Urothelium cell line (cell line): ENCODE measurements at places on chromosomes 4 and X.

GRCh38 chr4:119894650-119895208 lies 171.9 kb downstream of the MAD2L1 start:
- DNase-seq: no peak

DNA sequence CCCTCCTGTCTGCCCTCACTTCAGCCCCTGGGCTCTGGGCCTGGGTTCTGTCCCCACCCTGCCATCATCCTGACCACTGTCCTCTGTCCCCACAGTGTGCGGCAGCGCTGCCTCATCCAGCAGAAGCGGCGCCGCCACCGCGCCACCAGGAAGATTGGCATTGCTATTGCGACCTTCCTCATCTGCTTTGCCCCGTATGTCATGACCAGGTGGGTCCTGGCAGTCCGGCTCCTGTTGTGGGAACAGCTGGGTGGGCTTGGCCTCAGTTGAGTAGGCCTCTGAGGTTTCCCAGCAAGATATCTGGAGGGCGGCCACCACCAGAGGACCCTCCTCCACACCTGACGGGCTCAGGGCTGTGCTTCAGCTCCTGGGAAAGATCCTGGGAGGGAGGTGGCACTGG lies 2.2 kb downstream of the GPR78 start:
- DNase-seq: no peak

DNA sequence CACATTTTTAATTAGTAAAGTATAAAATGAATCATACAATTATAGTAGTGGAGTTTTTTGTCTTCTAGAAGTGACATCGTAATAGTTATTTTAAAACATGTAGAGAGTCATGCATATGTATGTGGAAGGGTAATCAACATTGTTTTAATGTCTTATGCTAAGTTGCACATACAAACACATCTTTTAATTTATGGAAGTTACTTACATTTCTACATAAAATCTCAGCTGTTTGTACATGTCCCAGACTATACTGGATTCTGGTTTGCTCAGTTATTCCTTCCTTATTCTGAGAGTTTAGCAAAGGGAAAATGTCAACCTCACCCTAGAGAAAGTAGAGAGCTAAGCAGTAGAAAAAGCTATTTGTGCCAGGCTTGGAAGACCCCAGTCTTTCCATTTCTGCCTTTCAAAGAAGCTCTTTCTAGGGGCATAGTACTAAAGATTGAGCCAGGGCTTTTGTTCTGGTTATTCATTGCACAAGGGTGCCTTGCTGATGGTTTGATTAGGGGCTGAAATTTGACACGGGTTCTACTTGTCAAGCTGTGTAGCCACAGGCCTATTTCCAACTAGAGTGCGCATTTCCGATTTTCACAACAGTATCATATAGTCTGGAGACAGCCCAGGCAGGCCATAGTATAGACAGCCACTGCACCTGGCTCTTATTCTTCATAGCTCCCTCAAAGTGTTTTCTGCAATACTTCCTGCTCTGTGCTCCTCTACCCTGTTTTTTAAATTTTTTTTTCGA lies 106.3 kb downstream of the RPA4 start:
- DNase-seq: no peak

DNA sequence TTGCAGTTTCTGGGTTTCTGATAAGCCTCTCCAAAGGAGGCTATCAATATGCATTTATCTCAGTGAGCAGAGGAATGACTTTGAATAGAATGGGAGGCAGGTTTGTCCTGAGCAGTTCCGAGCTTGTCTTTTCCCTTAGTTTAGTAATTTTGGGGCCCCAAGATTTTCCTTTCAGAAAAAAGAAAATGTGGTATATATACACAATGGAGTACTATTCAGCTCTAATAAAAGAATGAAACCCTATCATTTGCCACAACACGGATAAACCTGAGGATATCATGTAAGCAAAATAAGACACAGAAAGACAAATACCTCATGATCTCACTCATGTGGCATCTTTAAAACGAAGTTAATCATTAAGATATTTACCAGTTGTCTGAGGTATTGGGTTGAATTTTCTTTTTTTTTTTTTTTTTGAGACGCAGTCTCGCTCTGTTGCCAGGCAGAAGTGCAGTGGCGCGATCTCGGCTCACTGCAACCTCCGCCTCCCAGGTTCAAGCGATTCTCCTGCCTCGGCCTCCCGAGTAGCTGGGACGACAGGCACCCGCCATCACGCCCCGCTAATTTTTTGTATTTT lies 540 bp downstream of the ZNF721 start:
- no peak for DNase-seq

DNA sequence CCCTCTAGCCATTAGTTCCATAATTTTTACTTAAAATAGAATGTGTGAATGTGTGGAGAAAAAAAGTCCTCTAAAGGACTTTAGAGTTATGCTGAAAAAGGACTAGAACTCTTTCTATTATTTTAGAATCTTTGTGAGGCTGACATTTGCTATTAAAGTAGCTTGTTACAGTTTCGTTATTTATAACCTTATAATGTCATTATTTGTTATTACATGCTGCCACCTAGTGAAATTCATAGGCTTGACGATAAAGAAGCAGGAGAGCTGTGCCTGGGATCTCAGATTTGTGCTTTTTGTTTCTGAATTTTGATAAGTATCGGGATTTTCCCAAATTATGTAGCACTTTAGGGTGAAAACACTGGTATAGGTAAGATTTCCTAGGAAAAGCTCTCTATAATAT lies 38.5 kb upstream of the TAPT1 start:
- DNase-seq: peak; percentile 17

GRCh38 chrX:19772822-19773628 lies 114.4 kb downstream of the SH3KBP1 start:
- DNase-seq: no peak

DNA sequence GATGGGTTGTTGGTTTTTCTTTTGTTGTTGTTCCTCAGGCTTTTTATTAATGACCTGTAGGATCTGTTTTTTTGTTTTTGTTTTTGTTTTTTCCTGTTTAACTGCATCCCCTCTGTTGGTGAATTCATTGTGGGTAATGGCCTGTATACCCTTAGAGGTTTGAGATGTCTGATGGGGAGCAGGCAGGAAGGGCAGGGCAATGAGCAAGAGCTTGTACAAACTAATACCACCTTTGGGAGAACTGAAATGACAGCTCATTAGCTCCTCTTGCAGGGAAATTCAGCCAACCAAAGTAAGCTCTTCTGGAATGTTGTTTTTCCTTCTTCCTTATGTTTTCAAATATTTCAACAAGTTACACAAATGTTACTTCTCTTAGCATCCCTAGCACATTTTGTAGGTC lies 23.4 kb downstream of the SH2D1A start:
- no peak for DNase-seq

- no peak for DNase-seq
These were observed 181.5 kb downstream of the SHROOM3 start for GRCh38 chr4:76616526-76616925.

DNA sequence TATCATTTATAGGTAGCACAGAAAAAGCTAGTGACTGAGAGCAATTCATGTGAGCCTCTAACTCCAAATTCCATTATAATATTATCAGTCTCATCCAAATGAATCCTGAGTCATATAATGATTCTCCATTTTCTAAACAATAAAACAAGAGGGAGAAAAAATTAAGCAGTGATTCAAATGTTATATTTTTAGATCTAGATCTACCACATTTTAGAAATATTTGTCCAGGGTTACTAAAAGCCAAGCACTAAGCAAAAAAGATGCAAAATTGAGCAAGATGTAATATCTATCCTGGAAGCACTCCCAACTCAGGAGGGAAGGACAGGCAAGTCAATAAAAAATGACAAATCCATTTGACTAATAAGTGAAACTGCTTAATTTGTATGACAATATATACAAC lies 172.8 kb downstream of the FBXW7 start:
- DNase-seq: no peak

- no peak for DNase-seq
These were observed 249.0 kb downstream of the STK32B start for GRCh38 chr4:5300283-5300682.

- DNase-seq: peak; percentile 66
These were observed 326.4 kb downstream of the DCHS2 start for GRCh38 chr4:154164931-154165839.

GRCh38 chrX:129115104-129115503 lies 408.2 kb downstream of the SMARCA1 start:
- peak; percentile 5 for DNase-seq

- DNase-seq: peak; percentile 3
These were observed 48.0 kb downstream of the MAGEA9 start for GRCh38 chrX:149829751-149830191.

GRCh38 chr4:88419874-88420273 lies 37.0 kb upstream of the HERC5 start:
- DNase-seq: no peak

DNA sequence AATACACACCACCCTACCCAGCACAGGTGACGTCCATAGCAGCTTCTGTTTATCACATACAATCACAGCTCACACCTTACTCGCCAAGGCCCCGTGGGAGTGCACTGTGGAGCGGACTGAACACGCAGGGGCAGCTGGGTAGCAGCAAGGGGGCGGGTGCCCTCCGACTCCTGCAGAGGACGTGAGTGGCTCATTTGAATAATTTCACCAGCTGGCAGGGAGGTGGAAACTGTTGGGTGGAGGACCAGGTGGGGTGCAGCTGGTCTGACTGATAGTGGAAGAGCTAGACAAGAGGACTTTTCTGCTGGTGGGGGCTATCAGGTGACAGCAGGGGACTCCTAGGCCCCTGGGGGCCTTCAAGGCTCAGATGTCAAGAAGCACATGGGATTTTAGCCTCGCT lies 16.3 kb downstream of the MAN2B2 start:
- DNase-seq: no peak

DNA sequence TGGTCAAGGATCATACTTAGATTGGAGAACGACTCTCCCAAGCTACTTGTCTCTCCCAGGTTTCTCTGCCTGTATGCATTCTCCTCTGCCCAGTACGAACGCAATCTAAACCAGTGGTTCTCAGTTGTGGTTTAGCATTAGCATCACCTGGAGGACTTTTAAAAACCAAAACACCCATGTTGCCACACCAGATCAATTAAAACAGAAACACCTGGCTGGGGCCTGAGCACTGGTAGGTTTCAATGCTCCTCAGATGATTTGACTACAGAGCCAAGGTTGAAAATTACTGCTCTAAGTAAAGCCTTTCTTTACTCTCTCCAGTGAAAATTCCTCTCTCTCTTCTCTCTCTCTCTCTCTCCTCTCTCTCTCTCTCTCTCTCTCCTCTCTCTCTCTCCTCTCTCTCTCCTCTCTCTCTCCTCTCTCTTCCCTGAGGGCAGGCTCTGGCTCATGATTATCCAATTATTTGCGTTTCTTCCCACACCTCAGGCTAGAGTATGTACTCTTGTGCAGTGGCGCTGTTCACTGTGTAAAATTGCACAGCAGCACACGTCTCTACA lies 153.7 kb upstream of the FGF13 start:
- no peak for DNase-seq

GRCh38 chr4:114383721-114384120 lies 214.9 kb upstream of the UGT8 start:
- DNase-seq: peak; percentile 73

DNA sequence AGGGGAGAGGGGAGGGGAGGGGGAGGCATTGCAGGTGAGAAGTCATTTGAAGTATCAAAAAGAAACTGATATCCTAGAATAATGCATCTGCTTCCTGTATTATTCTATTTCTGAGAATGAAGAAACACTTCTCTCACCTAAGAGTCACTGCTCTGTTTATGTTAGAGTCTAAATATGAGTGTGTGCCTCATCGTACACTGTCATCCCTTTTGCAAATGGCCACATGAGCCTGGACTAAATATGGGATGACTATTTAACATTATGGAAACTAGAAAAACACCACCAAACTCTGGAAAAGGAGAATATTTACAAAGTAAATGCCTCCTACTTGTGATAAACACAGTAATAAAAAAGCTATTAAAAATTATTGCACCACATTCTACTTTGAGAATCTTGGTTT lies 146.4 kb upstream of the NOCT start:
- DNase-seq: no peak

- peak; percentile 37 for DNase-seq
These were observed 18.3 kb upstream of the IL21 start for GRCh38 chr4:122639181-122639580.

DNA sequence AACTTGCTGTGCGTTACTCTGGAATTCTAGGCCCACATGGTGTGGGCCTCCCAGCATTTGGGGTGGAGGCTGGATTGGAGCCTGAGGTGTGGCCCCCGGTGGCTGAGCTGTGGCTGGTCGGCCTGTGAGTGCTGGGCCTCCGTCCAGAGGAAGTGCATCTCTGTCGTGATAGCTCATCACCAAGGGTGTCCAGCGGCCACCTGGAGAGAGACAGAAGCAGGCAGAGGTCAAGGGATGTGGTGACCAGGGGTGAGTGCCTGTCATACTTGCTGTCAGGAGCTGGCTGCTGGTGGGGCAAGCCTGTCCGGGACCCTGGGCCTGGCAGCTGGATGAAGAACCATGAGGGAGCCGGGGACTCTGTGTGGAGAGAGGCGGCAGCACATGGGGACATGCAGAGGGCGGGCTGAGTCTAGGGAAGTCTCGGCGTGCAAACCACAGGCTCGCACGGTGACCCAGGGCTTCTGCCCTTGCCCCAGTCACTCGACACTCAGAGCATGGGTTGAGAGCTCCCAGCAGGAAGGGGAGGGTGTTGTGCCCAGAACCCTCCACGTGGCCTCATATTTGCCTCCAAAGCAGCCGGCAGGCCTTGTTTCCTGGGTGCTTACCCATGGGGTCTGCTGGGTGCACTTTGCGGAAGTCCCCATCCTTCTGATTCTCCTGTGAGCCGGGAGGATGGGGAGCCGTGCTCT lies 6.2 kb downstream of the SORCS2 start:
- DNase-seq: no peak

DNA sequence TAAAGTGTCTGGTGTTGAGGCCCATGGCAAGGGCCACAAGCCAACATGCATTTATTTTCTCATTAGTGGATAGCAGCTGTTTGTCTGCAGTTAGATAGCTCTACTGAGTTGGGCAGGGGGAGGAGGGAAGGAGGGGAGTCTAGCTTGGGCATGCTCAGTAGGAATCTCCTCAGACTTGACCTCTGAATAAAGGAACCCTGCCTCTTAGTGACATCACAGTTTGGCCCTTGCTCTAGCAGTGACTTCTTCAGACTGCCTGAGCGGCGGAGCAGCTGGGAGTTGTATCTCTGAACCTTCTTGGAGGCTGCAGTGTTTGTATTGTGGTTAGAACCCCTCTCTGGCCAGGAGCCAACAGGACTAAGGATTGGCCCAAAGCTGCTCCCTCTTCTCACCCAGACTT lies 57.4 kb downstream of the BCORL1 start:
- DNase-seq: no peak

DNA sequence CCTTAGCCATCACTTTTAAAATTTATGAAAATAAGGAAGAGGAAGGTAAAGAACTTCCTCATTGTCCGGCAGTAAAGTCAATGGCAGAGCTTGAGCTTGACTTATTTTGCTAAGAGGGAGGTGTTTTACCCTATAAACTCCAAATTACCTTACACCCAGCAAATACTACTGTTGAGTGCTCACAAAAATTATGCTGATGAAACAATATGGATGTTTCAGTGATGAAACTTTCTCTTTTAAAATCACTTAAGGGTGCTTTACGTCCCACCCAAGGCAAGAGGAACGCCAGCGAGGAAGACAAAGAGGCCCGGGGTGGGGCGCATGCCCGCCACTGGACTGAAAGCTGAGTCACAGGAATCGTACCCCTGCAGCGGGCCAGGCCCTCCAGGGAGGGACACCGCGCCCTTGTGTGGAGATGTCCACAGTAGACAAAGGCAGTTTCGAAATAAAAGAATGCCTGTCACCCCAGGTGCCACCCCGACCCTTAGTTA lies 560 bp upstream of the TMSB4X start:
- peak; percentile 32 for DNase-seq

GRCh38 chr4:4969298-4969697 lies 50.0 kb downstream of the CYTL1 start:
- no peak for DNase-seq

- DNase-seq: no peak
These were observed 344.4 kb upstream of the ACTRT1 start for GRCh38 chrX:128396601-128397000.

GRCh38 chr4:15198070-15198727 lies 195.9 kb downstream of the CPEB2 start:
- DNase-seq: no peak
